ENCODE measurements at places on chromosomes 5 and 9. TPM values are rescaled to one million over a fixed set of nuclear protein-coding genes. Genes with fewer than 3 reads are reported as not detected.

The ADAMTS2 gene
- total RNA-seq, result 3.0 TPM

The HTR4 gene
- not detected for total RNA-seq

The NFIB gene
- 0.40 TPM for total RNA-seq

The SCGB3A2 gene
- total RNA-seq, result not detected

The HSD17B3 gene
- not detected for total RNA-seq

The TAS2R1 gene
- not detected for total RNA-seq

The ITK gene
- not detected for total RNA-seq

The SH3RF2 gene
- 2.4 TPM for total RNA-seq

The TLX3 gene
- total RNA-seq, result not detected

The TMEM174 gene
- not detected for total RNA-seq

The PRDM9 gene
- total RNA-seq, result not detected

The MARCOL gene
- total RNA-seq, result not detected

The CAMK2A gene
- 0.09 TPM for total RNA-seq

The TNPO1 gene
- 316 TPM for total RNA-seq

The CDKN2A gene
- total RNA-seq, result not detected

The CARTPT gene
- not detected for total RNA-seq

The RASGEF1C gene
- total RNA-seq, result 1.7 TPM

The ANKRD33B gene
- total RNA-seq, result 3.5 TPM

The TLR4 gene
- 0.22 TPM for total RNA-seq

The RNF224 gene
- total RNA-seq, result not detected

The PBX3 gene
- 99.5 TPM for total RNA-seq

The POLR3G gene
- total RNA-seq, result 8.4 TPM

The SLC27A6 gene
- 1.9 TPM for total RNA-seq

The GLRA1 gene
- not detected for total RNA-seq

The MYORG gene
- 0.03 TPM for total RNA-seq
